Stimulated activated CD4-positive, alpha-beta T cell treated with anti-CD3 and anti-CD28 coated beads, Interleukin-1b, Interleukin-23, amount 100 ng/mL, for 4 hours (primary cell): ENCODE measurements at places on chromosomes 4 and X.

GRCh38 chr4:94262163-94263016, 54.7 kb downstream of the SMARCAD1 start:
- no peak for DNase-seq

- no peak for DNase-seq
Observed at GRCh38 chr4:84146300-84146959, 352.7 kb downstream of the NKX6-1 start.

DNA sequence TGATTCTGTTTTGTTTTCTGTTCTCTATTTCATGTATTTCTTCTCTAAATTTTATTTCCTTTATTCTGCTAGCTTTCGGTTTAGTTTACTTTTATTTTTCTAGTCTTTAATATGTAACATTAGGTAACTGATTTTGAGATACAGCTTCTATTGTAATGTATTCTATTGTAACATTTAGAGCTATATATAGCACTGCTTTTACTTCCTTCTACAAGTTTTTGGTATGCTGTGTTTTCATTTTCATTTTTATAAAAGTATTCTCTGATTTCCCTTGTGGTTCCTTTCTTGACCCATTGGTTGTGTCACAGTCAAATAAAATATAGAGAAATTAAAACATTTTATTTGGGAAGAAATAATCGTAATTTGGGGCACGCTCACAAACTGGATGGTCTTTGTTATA, 13.9 kb upstream of the CT47A1 start:
- no peak for DNase-seq

GRCh38 chr4:147328756-147329446, 152.0 kb upstream of the EDNRA start:
- no peak for DNase-seq

DNA sequence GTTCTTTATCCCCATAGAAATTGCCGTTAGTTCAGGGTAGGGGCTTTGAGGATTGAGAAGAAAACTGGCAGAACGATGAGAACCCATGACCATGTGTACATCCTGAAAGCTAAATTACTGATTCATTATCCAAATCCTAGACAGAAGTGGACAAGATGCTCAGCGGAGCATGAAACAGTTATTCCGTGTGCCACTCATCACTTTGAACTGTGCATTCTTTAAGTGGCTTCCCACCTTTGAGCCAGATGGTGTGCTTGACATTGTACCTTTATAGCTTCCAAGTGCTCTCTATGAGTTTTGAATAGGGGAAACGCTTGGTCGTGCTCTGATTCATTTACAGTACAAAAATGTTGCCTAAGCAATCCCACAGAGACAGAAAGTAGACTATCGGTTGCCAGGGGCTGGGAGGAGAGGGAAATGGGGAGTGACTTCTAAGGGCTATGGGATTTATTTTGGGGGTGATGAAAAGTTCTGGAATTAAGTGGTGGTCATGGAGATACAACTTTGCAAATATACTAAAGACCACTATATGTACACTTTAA, 100.0 kb downstream of the DOCK11 start:
- DNase-seq = no peak

- no peak for DNase-seq
Observed at GRCh38 chrX:85419293-85419692, 39.8 kb upstream of the POF1B start.

DNA sequence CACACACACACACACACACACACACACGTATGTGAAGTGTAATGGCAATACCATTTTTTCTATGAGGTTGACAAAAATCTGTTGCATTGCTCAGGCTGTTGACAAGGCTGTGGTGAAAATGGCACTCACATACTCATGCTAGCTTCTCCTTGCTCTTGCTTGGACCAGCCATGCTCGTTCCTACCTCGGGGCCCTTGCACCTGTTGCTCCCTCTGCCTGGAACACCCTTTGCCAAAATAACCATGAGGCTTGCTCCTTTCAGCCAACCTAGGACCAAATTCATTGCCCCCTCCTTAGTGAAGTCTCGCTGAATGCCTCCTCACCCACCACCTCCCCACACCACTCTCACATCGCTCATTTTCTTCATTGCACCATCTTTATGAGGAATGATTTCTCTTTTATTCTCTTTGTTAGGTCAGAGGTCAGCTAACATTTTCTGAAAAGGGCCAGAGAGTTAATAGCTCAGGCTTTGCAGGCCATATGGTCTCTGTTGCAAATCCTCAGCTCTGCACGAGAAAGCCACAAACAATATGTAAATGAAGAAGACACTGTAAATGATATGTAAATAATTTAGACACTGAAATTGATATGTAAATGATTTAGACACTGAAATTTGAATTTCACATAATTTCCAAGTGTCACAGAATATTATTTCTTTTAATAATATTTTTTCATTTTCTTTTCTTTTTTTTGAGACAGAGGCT, 13.3 kb downstream of the SLC38A5 start:
- no peak for DNase-seq

DNA sequence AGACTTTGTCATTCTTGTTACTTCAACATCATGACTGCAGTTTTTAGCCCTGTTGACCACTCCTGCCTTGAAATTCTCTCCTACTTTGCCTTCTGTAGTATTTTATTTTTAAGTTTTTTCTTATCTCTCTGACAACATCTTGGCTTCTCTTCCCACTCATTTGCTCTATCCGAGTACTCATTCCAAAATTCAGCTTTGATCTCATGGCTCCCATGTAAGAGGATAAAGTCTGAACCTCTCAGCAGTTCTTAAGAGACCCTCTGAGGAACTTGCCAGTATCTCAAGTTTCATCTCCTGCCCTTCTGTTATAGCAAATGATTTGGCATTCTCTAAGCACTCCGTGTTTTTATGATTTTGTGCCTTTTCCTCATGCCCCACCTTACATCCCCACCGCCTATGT, 67.7 kb downstream of the GALNT7 start:
- DNase-seq = no peak

DNA sequence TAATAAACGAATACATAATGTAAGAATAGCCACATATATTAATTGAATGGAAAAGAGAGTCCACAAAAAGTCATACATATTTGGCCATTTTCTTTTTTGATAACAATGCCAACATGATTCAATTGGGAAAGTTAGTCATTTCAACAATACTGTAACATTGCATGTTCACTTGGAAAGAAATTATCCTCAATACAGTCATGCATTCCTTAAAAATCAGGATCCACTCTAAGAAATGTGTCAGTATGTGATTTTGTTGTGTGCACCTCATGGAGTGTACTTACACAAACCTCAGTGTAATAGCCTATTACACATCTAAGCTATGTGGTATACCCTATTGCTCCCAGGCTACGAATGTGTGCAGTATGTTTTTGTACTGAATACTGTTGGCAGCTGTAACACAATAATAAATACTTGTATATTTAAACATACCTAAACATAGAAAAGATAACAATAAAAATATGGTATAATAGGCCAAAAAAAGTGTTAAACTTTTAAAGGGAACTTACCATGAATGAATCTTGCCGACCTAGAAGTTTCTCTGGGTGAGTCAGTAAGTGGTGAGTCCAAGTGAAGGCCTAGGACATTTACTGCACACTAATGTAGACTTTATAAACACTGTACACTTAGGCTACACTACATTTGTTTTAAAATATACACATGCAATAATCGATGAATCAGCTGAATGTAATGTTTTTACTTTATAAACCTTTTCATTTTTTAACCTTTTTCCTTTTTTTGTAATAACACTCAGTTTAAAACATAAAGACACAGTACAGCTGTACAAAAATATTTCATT, 806.8 kb downstream of the PCDH18 start:
- no peak for DNase-seq
